Central memory CD4-positive, alpha-beta T cell (primary cell): ENCODE measurements at places on chromosomes 13 and 19.

GRCh38 chr13:45243077-45243476 lies 42.2 kb upstream of the KCTD4 start:
- no peak for DNase-seq

GRCh38 chr13:89432997-89433396 lies 1761.8 kb downstream of the SLITRK5 start:
- no peak for DNase-seq

DNA sequence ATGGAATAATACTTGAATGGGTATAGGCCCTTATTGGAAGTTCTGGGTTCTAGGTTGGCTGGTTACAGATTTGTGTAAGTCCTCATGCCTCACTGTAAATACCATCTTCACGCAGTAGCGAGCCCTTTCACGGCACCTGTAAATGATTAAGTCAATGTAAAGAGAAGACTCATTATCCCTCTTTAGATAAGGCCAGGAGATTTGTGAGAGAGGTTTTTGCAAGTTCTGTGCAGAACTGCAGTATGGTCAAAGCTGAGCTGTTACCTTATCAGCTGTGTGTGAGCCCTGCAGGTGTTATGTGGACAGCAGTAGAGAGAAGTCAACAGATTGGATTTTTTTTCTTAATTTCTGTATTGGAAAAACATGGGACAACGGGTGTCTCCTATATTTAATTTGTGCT lies 141.6 kb downstream of the SHISA2 start:
- no peak for DNase-seq

GRCh38 chr19:47230921-47231214 lies at the start of gene BBC3:
Gene BBC3 (minus strand): TSS chr19:47231199. CDS start chr19:47228431, 2,768 bp downstream.
- DNase-seq: no peak

GRCh38 chr13:49811527-49811908 lies 19.0 kb upstream of the KPNA3 start:
- no peak for DNase-seq

DNA sequence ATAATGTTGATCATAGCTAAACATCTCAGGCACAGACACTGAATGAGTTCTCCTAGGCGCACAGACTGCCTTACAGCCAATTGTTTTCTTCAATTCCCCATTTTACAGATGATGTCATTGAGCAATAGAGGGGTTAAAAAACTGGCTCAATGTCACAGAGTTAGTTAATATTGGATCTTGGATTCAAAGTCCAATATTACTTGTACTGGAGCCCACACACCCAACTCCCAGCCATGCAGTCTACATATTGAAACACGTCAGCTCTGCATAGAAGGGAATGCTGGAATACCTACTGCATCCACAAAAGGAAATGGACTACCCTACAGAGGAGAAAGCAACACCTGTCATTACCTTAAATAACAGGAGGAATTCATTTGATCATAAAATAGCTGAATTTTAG lies 76.1 kb upstream of the SLC15A1 start:
- DNase-seq: no peak

DNA sequence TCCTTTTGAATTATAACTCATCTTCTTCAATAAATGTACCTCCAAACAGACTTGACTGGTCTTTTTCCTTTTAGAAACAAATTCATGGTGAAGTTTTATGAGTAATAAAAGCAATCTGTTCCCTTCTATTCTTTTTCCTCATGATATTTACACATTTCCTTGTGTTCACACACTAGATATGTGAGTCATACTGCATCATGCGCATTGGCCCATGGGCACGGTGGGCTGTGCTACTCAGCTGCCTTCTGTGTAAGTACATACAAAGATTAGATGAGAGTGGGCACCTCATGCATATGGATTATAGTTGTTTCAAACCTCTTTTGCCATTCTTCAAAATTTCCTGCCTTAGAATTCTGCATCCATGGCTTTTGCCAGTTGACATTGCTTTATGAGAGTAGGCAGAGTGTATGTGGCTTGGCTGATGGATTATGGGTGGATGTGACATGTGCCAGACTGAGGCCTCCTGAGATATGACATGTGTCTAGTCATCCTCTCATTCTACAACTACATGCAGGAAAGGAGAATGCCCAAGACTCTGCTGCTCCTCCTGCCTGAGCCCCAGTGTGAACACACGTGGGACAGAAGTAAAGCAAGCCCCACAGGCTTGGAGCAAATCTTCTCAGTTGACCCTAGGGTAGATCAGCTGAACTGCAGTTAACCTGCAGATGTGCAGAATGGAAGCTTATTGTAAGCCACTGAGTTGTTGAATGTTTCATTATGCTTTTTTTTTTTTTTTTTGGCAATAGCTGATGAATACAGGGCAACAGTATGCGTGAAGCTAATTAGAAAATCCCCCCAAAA lies 109.9 kb downstream of the RBM26 start:
- no peak for DNase-seq

DNA sequence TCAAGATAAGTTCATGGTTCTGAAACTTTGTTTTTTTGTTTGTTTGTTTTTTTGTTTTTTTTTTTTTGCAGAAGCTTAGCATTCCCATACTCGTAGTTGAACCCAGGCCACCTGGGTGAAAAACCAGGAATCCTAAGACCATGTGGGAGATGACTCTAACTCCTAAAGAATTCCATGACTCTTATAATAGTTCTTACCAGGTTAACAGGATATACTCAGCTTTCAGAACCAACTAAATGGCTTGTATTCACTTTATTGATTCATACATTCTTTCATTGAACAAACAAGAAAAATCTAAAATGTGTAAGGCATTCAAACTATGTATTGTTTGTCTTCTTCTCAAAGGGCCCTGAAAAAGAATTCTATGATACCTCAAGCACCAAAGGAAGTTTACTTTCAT lies 40.5 kb upstream of the KLF5 start:
- no peak for DNase-seq

GRCh38 chr13:111518161-111518792 lies 197.8 kb downstream of the TEX29 start:
- DNase-seq: no peak

DNA sequence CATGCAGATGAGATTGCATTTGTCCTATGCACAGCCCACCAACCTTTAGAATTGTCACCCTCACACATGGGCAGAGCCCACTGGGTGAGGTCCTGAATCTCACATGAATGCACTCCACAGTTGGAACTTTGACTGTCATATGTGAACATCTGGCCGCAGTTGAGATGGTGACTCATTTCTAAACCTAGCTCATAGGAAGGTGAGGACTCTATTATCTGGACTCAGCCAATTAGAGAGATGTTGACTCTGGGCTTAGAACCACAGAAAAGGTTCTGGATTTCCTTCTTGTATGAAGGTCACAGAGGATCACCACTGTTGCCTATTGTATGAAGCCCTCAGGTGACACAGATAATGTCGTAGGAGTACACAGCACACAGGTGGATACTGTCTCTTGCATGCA lies 25.6 kb upstream of the ZNF681 start:
- no peak for DNase-seq

GRCh38 chr13:23141964-23142363 lies 38.8 kb upstream of the SGCG start:
- no peak for DNase-seq

GRCh38 chr19:4372165-4373012 lies 28.0 kb downstream of the SH3GL1 start:
- DNase-seq: no peak
